ENCODE measurements at places on chromosomes 2 and 18. TPM values are rescaled to one million over a fixed set of nuclear protein-coding genes. Genes with fewer than 3 reads are reported as not detected.
A peak's percentile ranks its signal among the peaks of the same experiment; 100 is the strongest.

DNA sequence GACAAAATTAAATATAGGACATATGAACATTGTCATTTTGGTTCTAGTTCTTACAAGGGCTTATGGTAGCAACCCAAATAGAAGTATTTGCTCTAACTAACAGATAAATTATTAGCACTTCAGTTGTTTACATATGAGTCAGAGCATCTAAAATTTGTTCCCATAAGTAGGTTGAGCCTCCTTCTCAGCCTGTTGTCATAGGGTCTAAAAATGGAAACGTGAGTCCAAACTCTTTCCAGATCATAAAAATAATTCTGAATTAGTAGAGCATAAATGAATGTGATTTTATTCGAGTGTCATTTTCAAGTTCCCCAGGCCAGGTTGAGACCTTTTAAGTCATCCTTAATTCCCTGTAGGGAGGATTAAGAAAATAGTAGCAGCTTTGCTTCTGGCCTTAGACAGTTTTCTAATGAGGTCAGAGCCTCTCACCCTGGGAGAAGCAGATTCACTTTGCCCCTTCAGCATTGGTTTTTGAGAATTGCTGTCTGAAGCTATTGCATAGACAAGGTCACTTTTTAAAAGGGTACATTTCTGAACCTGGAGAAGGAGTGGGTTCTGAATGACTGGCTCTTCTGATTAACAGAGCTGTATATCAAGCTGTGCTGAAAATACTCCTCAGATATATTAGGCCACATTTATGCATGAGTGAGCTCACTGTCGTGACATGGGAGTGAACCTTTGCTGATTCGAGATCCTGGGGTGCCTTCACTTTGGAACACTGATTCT is 164.3 kb downstream of the NEDD4L start:
- H3K36me3 ChIP-seq = no peaks in the 10 kb centered on the region
- H3K4me3 ChIP-seq = no peak overlapping the region
- no peak overlapping the region for H3K27ac ChIP-seq
- no peak for DNase-seq
- H3K27me3 ChIP-seq = no peaks in the 10 kb centered on the region
- peaks cover 4% of the 10 kb centered on the region for H3K4me1 ChIP-seq

DNA sequence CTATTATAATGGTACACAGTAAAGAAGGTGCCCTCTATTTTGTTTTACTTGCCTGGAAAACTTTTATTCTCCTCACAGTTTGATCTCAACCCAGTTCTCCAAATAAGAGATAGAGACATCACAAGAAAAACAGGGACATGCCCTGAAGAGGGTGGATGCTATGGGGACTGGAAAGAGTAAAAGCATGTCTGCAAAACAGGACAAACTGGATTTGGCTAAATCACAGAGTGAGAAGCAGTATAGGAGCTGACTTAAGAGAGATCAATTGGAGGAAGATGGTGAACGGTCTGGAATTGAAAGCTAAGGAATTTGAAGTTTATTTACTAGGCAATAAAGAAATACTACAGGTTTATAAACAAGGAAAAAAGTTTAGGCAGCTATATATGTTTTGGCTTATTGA is 33.0 kb downstream of the SP140L start:
- peaks cover 21% of the 10 kb centered on the region for H3K4me1 ChIP-seq
- DNase-seq = no peak
- no peaks in the 10 kb centered on the region for H3K27me3 ChIP-seq
- H3K27ac ChIP-seq = no peak overlapping the region

DNA sequence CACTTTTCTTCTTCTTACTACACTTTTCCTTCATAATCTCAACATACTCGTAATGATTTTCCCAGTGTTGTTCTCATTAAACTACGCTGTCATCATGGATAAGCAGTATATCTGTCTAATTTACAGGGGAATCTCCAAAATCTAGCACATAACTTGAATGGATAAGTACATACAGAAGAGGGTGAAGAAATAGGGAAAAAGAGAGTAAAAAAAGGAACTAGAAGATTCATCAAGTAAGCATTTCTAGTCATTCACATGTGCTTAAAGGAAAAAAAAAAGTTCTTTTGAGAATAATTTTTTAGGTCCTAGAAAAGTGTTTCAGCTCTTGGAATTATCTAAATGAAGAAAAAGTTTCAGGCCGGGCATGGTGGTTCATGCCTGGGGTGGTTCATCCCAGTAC is 51.6 kb downstream of the SRBD1 start:
- peaks cover 13% of the 10 kb centered on the region for H3K4me1 ChIP-seq
- no peak for DNase-seq
- no peaks in the 10 kb centered on the region for H3K27me3 ChIP-seq
- H3K27ac ChIP-seq = no peak overlapping the region
- H3K4me3 ChIP-seq = no peak overlapping the region

GRCh38 chr18:12327510-12328178 is 19.6 kb downstream of the TUBB6 start:
- H3K27me3 ChIP-seq = no peaks in the 10 kb centered on the region
- no peak overlapping the region for H3K4me3 ChIP-seq
- DNase-seq = peak; percentile 87
- no peak overlapping the region for H3K27ac ChIP-seq

DNA sequence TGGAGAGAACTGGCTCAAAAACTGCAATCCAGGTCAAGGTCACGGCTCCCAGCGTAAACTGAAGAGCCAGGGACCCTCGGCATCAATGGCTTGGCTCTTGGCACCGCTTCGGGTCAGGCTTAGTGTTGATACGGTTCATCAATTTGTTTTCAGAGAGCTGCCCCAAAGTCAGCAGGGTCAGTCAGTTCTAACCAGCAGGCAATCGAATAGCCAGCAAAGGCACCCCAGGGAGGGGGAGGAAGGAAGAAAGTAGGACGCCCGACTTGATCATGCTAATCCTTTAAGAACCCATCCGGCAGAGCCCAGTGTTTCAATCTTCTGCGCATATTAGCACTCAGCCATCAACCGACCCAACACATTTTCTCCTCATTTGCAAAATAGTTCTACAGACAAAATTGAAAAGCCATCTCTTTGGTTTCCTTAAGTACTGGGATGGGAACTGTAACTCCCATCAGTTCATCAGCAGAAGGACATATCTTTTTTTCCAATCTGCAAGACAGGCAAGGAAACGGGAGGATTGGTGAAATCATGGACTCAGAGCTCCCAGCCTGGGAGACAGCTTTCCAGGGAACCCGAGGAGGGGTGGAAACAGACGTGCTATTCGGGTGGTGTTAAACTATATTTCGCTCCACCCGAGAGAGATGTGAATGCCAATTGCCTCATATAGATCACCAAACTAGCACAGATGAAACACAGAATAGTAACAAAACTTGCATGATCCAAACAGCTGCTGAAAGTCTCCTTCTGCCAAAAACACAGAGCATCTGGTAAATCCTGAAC is 40.7 kb upstream of the CABLES1 start:
- H3K27me3 ChIP-seq = no peaks in the 10 kb centered on the region
- no peak for DNase-seq
- H3K4me1 ChIP-seq = peaks cover 7% of the 10 kb centered on the region

GRCh38 chr18:8008033-8008432 is 440.9 kb downstream of the PTPRM start:
- no peak overlapping the region for H3K4me3 ChIP-seq
- no peaks in the 10 kb centered on the region for H3K36me3 ChIP-seq

Gene ZBTB14
- total RNA-seq = 22.0 TPM

Gene UGT1A7
- not detected for total RNA-seq

Gene CCDC138
- 7.4 TPM for total RNA-seq

Data from activated naive CD4-positive, alpha-beta T cell treated with anti-CD3 and anti-CD28 coated beads for 36 hours (primary cell).